ENCODE measurements at places on chromosomes 4 and X.
A peak's percentile ranks its signal among the peaks of the same experiment; 100 is the strongest.

DNA sequence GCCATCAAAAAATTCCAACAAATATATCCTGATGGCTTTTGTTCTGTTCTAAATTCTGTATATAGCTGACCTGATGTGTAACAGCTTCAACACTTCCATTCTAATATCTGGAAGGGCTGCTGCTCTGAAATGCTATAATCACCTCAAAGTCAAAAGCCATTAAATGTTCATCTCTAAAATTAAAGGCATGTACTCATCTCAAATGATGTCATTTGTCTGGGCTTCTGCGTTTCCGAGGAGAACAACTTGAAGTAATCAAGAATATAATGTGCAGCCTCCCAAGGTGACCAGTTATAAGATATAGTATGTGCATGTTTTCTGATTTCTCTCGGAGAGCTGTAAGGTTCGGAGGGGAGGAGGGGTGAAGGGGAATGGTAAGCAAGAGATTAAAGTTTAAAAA lies 237.6 kb downstream of the SCFD2 start:
- DNase-seq = no peak

GRCh38 chr4:55002431-55002830 lies 123.0 kb downstream of the KDR start:
- no peak for DNase-seq

- no peak for DNase-seq
Measured at GRCh38 chr4:114752391-114753165, 154.0 kb downstream of the UGT8 start.

GRCh38 chrX:128975745-128976144 lies 547.5 kb downstream of the SMARCA1 start:
- DNase-seq = no peak

GRCh38 chr4:159823743-159824142 lies 720.9 kb downstream of the RAPGEF2 start:
- no peak for DNase-seq

- no peak for DNase-seq
Measured at GRCh38 chr4:73066445-73066844, 3.1 kb downstream of the COX18 start.

GRCh38 chr4:37964734-37965457 lies 4.7 kb downstream of the PTTG2 start:
- no peak for DNase-seq

DNA sequence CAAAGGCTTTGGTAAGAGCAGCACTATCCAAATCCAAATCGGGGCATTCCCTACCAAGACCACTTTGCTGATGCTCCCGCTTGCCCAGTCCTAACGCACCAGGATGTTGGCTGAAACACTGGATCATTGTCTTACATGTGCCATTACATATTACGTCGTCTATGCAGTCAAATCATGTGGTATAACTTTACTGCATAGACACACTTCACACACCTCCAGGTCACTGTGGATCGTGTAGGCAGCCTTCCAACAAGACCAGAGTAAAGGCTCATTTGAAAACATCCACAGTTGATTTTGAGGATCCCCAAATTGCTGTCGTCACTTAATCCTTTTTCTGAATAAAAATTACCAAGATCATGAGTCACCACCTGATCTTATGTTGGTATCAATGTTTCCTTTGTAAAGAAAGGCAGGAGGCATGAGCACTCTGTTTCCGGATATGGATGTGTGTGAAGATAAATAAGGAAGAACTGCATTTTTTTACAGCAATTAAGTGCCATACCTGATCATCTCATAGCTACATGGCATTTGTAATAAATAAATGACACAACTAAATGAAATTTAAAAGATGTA lies 18.5 kb downstream of the TENM3 start:
- no peak for DNase-seq

- peak; percentile 30 for DNase-seq
Measured at GRCh38 chr4:77481856-77482255, 123.8 kb upstream of the CXCL13 start.

DNA sequence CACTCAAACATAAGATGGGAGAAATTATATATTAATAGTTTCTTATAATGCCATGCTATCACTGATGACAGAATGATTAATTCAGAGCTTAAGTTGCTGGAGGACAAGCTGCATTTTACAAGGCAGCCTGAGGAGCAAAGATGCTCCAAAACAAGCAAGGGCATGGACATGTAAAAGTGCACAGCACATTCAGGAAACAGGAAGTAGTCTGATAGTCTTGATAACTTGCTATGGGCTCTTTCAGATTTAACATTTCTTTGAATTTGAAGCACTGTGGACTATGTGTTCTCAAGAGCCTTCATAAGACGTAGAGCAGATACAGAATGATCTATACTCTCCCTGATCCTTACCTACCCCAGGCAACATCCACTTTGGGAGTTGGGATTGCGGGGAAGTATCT lies 50.0 kb downstream of the AMMECR1 start:
- DNase-seq = no peak

DNA sequence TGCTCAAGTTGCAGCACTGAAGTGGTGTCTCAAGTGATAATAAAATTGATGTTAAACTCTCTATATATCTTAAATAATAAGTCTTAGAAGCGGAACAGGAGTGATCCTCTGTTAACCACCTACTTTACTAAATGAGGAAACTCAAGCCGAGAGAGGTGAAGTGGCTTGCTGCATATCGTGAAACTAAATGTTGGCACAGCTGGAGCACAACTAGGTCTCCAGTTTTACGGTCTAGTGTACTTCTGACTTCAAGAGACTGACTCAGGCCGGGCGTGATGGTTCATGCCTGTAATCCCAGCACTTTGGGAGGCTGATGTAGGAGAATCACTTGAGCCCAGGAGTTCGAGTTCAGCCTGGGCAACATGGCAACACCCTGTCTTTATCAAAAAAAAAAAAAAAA lies 35.5 kb upstream of the PLS3 start:
- no peak for DNase-seq

DNA sequence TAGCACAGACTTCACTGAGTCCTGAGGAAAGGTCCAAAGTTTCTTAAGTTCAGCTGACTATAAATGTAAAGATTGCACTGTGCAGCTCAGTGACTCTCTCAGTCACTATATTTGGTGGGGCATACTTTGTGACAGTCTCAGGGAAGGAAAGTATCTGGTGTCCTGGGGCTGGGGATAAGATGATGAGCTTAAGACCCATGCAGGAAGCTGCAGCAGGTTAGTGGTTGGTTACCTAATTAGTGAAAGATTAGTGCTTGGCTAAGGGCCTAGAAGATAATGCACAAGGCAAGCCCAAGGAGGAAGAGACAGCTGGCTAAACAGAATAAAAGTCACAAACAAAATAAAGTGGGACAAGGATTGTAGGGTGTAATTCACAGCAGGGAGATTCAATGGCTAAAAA lies 25.4 kb upstream of the SLITRK4 start:
- DNase-seq = no peak

GRCh38 chrX:23785580-23785979 lies 2.6 kb downstream of the SAT1 start:
- DNase-seq = no peak

DNA sequence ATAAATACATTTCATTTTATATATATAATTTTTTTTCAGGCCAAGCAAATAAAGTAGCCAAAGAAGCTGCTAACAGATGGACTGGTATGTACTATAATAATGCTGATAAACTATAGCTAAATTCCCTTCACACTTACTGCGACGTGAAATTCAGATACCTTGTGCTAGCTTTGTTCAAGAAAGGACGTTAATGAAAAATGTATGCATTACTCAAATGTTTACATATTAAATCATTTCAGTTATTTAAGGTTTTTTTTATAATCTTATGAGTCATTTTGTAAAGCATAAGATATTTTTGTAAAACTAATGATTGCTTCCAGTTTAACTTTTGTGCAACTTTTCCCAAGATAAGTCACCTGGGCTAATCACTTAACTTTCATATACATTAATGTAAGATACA lies 57.2 kb upstream of the TMEM131L start:
- DNase-seq = no peak

DNA sequence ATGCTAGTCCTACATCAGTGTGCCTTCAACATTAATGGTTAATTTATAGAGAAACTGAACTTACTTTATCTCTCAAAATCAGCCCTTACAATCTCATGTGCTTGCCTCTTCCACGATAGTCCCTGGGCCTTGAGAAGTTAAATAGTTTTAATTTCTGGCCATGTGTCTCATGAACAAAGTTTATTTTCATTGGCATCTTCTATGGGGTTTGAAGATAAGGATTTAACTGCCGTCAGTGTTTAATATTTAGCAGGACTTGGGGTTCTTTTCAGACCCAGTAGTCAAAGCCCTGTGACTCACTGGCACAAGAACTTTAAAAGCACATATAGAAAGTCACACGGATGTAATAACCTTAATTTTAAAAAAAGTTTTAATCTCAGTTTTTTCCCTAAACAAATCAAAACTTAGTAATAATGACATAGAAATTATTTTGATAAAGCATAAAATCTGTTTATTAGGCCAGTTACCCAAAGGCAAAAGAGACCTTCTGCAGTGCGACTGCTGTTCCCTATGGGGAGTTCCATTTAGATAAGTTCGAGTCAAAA lies 10.1 kb upstream of the MPP1 start:
- DNase-seq = no peak

- no peak for DNase-seq
Measured at GRCh38 chr4:3059943-3060342, 14.4 kb downstream of the HTT-AS start.

DNA sequence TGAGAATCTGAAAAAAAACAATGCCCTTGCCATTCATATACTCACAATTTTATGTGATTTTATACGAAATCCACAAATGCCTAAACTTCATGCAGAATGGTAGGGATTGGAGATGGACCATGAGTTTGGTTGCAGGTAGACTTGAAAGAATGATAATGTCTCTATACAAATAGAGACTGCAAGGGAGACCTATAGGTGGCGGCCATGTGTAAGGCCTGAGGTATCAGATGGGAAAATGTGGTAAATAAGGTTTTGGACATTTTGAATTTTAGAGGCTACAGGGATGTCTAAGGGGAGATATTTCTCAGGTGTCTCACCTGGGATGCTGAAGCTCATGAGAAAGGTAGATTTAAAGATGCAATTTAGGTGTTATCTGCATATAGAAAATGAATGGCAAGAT lies 78.0 kb downstream of the GABRB1 start:
- DNase-seq = no peak

DNA sequence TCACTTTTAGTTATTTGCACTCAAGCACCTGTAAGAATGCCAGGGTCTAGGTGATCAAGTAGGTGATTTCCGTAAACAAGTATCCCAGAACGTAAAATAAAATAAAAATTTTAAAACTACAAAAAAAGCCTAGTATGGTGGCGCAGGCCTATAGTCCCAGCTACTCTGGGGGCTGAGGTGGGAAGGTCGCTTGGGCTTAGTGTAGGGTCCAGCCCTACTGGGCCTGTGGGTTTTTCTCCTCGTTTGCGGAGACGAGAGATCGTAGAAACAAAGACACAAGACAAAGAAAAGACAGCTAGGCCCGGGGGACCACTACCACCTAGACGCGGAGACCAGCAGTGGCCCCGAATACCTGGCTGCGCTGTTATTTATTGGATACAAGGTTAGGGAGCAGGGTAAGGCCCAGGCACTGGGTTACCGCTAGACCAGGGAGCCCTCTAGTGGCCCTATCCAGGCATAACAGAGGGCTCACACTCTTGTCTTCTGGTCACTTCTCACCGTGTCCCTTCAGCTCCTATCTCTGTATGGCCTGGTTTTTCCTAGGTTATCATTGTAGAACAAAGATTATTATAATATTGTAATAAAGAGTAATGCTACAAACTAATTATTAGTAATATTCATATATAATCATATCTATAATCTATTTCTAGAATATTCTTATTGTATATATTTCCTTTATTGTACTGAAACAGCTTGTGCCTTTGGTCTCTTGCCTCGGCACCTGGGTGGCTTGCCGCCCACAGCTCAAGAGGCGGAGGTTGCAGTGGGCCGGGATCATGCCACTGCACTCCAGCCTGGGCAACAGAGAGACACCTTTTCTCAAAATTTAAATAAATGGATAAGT lies 38.4 kb downstream of the SAGE1 start:
- DNase-seq = peak; percentile 22

- DNase-seq = no peak
Measured at GRCh38 chr4:67456577-67457196, 88.6 kb downstream of the CENPC start.

- DNase-seq = no peak
Measured at GRCh38 chr4:120105472-120105871, 38.8 kb upstream of the MAD2L1 start.

GRCh38 chr4:78040431-78040830 lies 16.7 kb upstream of the FRAS1 start:
- no peak for DNase-seq

- no peak for DNase-seq
Measured at GRCh38 chr4:39635023-39635422, 3.6 kb downstream of the SMIM14 start.

DNA sequence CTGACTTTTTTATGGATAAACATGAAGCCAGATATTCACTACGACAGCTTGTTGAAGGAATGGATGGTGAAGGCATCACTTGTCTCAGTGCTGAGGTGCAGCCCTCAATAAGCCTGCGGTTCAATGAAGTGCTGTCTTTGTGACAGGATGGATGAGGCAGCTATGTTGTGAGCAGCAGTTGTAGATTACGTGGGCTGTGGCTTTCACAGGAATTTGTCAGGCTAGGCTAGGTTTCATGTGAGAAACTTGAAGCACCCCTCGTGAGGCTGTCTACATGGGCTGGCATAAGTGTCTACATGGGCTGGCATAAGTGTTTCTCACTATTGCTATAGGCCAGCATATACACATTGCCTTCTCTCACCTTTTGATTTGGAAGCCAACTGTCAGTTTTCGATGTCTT lies 1050.0 kb downstream of the ADGRL3 start:
- DNase-seq = no peak

DNA sequence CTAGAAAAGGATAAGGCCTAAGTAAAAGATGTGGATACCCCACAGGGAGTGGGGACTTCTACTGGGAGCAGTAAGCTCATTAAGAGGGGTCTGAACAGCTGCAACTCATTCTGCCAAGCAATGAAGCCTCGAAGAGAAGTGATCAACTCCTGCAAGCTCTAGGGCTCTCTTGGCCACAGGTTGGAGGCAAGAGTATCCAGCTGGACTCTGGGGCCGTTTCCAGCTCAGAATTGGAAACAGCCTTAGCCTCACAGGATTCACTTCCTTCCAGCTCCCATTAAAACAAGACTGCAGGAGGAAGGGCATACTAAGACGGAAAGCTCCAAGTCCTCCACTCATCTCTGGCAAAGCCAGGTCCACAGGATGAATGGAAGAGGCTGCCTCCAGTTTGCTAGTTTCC lies 126.3 kb downstream of the ATG4A start:
- no peak for DNase-seq

DNA sequence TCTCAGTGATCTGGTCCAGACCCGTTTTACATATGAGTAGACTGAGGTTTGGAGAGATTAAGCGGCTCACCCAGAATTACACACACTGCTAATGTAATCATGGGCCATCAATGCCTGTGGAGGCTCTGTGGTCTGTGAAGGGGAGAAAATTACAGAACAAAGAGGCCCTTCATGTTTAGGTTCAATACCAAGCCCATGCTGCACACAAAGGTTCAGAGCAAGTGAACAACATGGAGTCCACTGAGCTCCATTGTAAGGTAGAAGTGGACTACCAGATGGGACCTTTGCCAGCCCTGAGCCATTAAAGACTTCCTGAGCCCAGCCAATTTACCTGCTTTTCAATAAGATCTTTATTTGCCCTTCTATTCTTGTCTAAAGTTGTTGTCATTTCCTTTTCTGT lies 109.8 kb downstream of the LUZP4 start:
- DNase-seq = no peak

GRCh38 chr4:109912706-109913595 lies at the start of gene EGF:
EGF (plus strand) TSS chr4:109912883; CDS start chr4:109913336, 453 bp downstream.
- DNase-seq = peak; percentile 62
